ENCODE measurements at places on chromosomes 11 and 22.

DNA sequence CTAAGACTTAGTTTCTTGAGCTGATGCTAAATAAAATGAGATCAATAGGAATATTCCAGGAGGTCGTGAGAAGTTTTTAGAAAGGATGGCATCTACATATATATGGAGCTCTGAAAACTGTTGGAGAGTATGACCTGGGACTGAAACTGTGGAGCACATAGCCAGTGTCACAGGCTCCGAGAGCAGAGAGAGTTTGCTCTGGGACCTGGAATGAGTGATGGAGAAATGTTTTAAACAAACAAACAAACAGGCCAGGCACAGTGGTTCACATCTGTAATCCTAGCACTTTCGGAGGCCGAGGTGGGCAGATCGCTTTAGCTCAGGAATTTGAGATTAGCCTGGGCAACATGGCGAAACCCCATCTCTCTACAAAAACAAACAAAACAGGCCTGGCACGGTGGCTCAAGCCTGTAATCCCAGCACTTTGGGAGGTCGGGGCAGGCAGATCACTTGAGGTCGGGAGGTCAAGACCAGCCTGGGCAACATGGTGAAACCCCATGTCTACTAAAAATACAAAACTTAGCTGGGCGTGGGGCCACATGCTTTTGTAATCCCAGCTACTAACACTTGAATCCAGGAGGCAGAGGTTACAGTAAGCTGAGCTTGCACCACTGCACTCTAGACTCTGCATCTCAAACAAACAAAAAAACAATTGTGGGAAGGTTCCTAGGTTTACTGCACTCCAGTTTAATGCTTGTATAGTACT lies 67.1 kb downstream of the SLC35F2 start:
- DNase-seq = no peak

DNA sequence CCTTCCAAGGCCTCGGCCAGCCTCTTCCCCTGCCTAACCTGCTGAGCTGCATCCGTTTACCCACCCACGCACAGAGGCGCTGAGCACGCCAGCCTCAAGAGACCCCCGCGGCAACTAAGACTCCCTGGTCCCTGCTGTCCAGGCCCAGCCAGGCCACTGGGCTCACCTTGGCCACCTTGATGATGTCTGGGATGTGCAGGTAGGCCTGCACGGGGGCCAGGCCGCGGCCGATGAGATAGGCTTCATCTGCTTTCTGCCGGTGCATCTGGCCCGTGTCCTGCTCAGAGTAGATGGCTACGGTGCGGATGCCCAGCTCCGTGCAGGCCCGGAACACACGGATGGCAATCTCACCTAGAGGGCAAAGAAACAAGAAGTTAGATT lies 14.6 kb downstream of the LRFN4 start:
- no peak for DNase-seq

- DNase-seq = no peak
These were observed 6.2 kb downstream of the AMOTL1 start for GRCh38 chr11:94774345-94774744.

DNA sequence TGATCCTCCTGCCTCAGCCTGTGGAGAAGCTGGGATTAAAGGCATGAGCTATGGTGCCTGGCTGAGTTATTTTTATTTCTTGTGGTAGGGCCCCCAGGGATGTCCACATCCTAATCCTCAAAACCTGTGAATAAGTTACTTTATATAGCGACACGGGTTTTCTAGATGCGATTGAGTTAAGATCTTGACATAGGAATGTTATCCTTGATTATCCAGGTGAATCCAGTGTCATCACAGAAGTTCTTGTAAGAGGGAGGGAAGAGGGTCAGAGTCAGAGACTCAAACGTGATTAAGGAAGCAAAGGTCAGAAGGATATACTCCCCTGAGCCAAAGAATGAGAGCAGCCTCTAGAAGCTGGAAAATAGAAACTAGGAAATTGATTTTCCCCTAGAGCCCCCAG lies 117.8 kb downstream of the INSC start:
- DNase-seq = no peak

- DNase-seq = no peak
These were observed 8.0 kb upstream of the CD82 start for GRCh38 chr11:44557464-44557863.

GRCh38 chr11:127138613-127139012 lies 138.0 kb upstream of the KIRREL3 start:
- DNase-seq = no peak

DNA sequence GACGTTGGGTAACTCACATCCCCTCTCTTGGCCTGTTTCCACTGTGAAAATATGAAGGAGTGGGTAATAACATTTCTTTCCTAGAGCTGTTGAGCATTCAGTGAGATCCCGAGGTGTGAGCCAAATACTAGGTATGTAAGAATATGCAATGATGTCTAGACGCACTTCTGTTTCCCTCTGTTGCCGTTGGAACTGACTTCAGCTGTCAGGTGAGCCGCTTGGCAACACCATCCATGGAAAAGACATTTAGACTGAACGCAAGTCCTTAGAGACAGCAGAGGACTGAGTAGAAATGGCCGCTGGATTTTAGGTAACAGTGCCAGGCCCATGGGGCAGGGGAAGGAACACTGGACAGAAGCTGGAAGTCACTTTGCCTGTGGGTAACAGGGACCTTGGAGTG lies 29.5 kb upstream of the SHANK2 start:
- DNase-seq = no peak

DNA sequence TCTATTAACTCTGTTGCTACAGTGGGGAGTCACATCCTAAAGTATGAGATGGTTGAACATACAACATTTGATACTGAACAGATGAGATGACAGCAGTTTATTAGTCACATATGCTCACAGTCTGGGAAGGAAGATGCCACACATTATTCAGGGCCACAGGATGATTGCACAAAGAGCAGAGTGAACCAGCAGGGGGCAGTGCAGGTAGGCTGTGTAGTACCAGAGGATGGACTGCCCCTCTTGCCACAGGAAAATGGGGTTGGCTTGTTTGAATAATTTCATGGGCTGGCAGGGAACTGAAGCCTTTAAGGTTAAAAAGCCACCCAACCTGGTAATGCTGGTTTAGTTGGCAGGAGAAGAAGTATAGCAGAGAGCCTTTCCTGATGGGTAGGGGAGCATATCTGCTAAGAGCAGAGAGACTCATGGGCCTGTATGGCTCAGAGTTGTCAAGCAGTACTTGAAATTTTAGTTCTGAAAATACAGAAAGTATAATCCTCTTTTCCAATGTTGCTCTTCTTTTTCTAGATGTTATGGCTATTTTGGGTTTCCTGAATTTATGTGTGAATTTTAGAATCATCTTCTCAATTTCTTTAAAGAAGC lies 180.4 kb upstream of the B3GAT1 start:
- DNase-seq = no peak

GRCh38 chr11:67113231-67113721 lies 5.8 kb upstream of the KDM2A start:
- no peak for DNase-seq

- no peak for DNase-seq
These were observed at the start of gene CD3D for GRCh38 chr11:118342503-118343161. CD3D (minus strand) TSS chr11:118342705; CDS start chr11:118342607, 98 bp downstream.

DNA sequence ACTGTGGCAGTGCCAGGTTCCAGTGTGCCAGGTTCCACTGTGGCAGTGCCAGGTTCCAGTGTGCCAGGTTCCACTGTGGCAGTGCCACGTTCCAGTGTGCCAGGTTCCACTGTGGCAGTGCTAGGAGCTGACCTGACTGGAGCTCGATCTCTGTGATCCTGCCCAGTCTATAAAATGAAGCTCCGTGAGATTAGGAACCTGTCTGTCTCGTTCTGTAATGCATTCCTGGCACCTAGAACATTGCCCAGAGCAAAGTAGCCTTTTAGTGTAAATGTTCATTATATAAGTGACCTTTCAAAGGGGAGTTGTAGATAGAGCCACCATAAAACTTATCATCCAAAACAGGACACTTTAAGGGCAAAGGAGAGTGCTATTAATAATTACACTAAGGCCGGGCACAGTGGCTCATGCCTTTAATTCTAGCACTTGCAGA lies 36.0 kb downstream of the ART5 start:
- DNase-seq = no peak

DNA sequence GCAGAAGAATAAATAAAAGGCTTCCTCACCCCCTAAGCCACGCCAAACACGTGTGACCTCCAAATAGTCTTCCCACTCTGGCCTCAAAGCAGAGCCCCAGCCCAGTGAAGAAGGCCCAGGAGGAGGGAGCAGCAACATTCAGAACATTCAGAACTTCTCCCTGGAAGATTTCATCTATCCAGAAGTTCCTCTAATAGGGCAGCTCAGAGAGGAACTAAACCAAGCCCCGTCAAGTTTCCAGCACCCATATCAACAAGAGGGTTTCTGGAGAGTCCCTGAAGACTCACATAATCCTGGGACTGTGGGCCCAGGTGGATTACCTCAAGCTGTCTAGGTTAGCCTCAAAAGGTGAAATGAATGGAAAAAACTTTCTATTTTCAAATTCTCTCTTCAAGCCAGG lies 39.4 kb downstream of the PC start:
- DNase-seq = no peak

DNA sequence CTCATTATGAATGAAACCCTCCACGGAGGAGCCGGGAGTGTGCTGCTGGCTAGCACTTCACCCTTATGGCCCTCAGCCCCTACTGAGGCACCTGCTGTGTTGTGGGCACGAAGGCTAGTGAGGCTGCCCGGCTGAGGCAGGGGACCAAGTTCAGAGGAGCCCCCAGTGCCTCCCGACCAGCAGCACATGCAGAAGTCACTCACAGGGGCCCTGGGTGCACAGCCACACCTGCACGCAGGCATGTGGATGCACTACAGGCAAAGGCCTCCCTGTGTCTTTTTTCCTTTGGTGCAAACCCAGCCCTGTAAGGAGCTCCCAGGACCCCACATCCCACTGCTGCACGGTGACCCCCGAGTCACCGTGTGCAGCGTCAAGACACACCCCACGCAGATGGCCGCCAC lies 261.5 kb downstream of the BRD1 start:
- no peak for DNase-seq

DNA sequence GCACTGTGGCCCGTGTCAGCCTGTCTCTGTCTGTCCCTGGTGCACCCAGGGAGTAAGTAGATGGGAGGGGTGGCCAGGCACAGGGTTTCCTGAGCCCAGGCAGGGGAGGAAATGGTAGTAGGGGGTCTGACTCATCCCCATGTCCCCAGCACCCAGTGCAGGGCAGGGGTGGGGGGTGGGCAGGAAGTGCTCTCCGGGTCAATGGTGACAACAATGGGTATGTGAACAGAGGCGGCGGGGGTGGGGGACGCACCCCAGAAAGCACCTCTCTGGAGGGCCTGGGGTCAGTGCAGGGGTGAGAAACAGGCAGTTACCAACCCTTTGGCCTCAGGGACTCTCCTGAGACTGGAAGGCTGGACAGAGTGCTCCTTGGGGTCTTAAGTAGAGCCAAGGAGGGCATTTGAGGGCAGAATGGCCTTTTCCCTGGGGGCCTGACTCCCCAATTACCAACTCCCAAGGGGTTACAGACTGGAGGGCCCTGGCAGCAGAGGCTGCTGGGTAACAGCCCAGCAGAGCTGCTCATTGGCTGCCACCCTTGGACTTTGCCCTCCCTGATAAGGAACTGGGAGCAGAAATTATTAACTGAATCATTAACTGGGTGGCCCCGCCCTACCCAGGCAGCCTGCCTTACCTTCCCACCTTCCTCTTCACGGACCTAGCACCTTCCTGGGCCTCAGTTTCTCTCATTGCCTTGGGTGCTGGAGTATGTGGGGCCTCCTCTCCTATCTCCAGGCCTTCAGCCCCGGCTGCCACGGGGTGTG lies 4.2 kb downstream of the MYRF start:
- DNase-seq = no peak

DNA sequence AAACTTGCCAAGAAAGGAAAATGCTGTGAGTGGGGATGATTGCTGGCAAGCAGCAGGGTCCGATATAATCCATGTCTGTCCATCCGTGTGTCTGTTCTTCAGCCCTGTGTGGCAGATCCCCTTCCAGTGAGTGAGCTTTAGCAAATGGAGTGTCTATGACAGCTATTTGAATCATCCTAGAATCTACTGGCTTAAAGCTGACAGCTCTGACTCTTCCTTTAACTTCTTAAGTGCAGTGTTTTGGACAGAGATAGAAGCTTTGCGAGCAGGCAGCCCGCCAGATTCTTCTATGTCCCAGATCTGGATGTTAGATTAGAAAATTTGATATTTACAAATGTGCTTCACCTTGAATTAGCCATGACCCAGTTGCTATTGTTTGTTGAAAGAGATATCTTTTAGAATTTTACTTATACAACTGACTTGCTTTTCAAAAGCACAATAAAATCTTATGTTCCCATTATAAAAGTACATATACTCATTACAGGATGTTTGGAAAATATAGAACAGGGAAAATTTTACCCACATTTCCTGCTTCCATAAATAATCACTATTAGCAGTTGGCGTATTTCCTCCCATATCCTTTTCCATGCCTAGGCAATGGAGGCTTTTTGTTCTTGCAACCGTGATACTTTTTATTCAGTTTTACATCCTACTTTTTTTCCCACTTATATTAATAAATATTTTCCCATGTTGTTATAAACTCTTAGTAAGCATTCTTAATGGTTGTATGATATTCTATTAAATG lies 124.5 kb downstream of the COMMD9 start:
- no peak for DNase-seq

- DNase-seq = no peak
These were observed 42.8 kb upstream of the AMPD3 start for GRCh38 chr11:10412266-10412665.

- DNase-seq = no peak
These were observed 475.1 kb upstream of the CNTN5 start for GRCh38 chr11:98545544-98546175.

GRCh38 chr11:62127426-62127825 lies 3.6 kb downstream of the INCENP start:
- DNase-seq = no peak

- DNase-seq = no peak
These were observed 1.6 kb downstream of the CECR2 start for GRCh38 chr22:17370766-17371432.

DNA sequence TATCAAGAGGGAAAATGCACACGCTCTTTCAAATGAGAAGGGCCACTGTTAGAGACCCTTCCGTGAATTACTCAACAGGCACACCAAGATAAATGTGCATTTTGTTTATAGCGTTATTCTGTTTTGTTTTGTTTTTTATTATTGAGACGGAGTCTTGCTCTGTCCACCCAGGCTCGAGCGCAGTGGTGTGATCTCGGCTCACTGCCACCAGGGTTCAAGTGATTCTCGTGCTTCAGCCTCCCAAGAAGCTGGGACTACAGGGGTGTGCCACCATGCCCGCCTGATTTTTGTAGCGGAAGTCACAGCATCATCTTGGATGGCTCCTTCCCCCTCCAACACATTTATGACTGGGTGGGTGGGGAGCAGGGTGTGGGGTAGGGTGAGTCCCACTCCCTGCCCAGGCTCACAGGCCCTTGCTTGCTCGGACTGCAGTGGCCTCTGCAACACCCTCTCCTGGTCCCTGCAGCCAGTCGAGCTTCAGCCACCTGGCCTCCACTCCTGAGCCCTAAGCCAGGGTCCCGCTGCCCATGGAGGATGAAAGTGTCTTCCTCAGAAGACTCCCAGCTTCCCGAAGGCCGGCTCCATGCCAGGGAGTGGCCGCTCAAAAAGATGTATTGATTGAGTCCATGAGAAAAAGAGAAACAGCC lies 68.0 kb downstream of the RTL6 start:
- DNase-seq = no peak

GRCh38 chr11:127345819-127346459 lies 345.4 kb upstream of the KIRREL3 start:
- DNase-seq = no peak

GRCh38 chr11:134514354-134514951 lies 102.4 kb upstream of the B3GAT1 start:
- no peak for DNase-seq

Data from SHP77 treated with DMSO at 0.1 percent for 48 hours (cell line).